ENCODE measurements at places on chromosomes 7 and 10. TPM values are rescaled to one million over a fixed set of nuclear protein-coding genes. Genes with fewer than 3 reads are reported as not detected.

Gene ANKRD30A
- not detected for total RNA-seq

Gene GBX1
- total RNA-seq = not detected

Gene CPN1
- not detected for total RNA-seq

DNA sequence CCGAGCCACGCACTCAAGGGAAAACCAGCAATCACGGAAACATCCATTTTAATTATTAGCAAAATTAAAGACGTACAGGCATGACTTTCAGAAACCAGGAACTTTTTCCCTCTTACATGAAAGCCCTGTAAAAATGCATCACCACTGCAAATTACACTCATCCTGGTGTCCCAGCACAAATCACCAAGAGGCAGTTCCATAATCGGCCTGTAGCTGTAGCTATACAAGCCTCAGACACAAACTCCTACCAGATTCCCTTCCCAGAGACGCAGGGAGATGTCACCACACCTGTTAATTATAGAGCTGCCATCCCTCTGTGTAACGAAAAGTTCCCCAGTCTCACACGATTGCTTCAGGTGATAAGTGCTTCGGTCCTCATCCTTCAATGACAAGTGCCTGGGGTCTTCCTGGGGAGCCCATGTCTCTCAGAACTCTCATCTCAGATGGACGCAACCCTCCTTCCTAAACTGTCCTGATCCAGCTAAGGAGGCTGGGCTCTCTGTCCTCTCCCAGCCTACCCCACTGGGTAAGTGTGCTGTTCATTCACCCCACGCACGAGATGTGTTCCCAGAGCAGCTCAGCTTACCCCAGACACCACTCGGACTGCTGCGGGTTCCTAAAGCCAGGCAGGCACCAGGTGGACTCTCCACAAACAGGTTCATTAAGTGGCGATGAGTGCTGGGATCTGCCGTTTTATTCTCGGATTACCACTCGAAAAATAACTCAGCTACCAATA is 5.9 kb downstream of the FGFR2 start:
- no peak overlapping the region for H3K27ac ChIP-seq
- H3K36me3 ChIP-seq = no peaks in the 10 kb centered on the region
- no peak for DNase-seq
- no peak overlapping the region for H3K4me3 ChIP-seq
- H3K4me1 ChIP-seq = peaks cover 1% of the 10 kb centered on the region
- H3K27me3 ChIP-seq = no peaks in the 10 kb centered on the region

DNA sequence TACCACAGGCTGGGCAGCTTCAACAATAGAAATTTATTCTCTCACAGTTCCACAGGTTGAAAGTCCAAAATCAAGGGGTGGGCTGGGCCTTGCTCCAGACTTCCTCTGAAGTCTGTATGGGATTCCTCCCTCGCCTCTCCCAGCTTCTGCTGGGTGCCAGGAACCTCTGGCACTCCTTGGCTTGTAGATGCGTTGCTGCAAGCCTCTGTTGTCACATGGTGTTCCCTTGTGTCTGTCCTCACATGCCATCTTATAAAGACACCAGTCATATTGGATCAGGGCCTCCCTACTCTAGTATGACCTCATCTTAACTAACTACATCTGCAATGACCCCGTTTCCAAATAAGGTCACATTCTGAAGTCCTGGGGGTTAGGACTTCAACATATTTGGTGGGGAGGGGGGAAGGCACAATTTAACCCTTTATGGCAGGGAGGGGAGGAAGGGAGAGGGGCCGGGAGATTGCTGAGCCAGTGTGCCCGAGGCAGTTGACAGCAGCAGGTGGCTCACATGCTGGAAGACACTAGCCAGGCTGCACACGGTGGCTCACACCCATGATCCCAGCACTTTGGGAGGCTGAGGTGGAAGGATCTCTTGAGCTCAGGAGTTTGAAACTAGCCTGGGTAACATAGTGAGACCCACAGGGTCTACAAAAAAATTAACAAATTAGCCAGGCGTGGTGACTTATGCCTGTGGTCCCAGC is 18.8 kb downstream of the ZNF282 start:
- H3K36me3 ChIP-seq = no peaks in the 10 kb centered on the region
- H3K27me3 ChIP-seq = no peaks in the 10 kb centered on the region
- no peak for DNase-seq
- no peaks in the 10 kb centered on the region for H3K4me1 ChIP-seq

- no peaks in the 10 kb centered on the region for H3K36me3 ChIP-seq
- peaks cover 2% of the 10 kb centered on the region for H3K27me3 ChIP-seq
- DNase-seq = peak; percentile 64
Measured at GRCh38 chr7:151409667-151410404, at the start of gene WDR86. Gene WDR86, minus strand, starts transcription at chr7:151410038. Its CDS starts 449 bp downstream, at chr7:151409589.

DNA sequence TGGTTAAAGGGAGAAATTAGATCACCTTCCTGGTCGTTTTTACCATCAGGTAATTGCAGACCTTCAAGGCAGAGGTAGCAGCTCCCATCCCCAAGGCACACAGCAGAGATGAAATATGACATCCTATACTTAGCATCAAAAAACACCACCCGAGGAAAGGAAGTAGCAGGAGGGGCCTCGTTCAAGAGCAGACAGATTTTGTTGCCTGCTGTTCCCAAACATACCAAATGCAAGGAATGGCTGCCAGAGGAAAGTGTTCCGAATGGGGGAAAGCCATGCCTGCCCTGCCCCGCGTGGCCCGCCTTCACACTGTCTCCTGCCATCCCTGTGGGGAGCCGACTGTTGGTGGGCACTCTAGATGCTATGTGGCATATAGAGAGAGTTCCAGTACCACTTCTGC is 18.0 kb downstream of the FKBP6 start:
- H3K4me1 ChIP-seq = peaks cover 3% of the 10 kb centered on the region
- no peaks in the 10 kb centered on the region for H3K36me3 ChIP-seq
- H3K27me3 ChIP-seq = no peaks in the 10 kb centered on the region
